ENCODE measurements at places on chromosomes 12 and 14.

DNA sequence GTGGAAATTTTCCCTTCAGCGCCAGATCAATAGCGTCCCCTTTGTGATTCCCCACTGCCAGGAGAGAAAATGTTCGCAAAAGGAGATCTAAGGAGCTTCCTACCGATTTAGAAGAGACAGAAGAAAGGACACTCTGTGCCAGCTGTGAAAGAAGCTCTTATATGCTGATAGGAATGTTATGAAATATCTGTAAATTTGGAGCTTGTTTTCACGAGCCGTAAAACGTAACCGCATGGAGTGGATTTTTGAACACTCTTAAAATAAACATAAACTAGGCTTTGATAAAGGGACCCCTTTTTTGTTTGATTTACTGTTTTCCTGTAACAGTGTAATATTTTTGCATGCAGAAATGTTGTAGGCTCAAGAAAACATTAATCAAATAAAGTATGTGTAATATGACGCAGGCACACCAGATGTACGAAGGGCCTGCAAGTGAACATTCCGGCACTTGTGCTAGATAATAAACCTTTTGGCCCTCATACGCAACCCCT lies 346.8 kb downstream of the ETNK1 start:
- no peak for DNase-seq

DNA sequence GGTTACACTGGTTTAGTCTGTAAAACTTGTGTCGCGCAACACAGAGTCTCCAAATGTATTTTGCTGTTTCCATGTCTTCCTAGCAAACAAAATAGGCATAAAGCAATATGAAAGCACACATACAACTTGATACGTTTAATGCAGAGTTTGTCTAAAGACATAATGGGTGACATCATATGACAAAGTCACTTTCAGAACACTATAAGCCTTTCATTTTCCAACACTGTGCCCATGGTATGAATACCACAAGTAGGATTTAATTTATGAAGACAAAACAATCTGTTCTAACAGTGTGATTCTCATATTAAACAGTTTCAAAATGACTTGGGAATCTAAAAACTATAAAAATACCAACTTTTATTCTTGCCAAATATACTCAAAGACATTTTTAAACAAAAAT lies 58.4 kb downstream of the PTPN21 start:
- no peak for DNase-seq

- DNase-seq = no peak
Observed at GRCh38 chr14:102116361-102117180, 23.1 kb upstream of the WDR20 start.

- no peak for DNase-seq
Observed at GRCh38 chr12:113467142-113467501, 4.5 kb downstream of the LHX5 start.

DNA sequence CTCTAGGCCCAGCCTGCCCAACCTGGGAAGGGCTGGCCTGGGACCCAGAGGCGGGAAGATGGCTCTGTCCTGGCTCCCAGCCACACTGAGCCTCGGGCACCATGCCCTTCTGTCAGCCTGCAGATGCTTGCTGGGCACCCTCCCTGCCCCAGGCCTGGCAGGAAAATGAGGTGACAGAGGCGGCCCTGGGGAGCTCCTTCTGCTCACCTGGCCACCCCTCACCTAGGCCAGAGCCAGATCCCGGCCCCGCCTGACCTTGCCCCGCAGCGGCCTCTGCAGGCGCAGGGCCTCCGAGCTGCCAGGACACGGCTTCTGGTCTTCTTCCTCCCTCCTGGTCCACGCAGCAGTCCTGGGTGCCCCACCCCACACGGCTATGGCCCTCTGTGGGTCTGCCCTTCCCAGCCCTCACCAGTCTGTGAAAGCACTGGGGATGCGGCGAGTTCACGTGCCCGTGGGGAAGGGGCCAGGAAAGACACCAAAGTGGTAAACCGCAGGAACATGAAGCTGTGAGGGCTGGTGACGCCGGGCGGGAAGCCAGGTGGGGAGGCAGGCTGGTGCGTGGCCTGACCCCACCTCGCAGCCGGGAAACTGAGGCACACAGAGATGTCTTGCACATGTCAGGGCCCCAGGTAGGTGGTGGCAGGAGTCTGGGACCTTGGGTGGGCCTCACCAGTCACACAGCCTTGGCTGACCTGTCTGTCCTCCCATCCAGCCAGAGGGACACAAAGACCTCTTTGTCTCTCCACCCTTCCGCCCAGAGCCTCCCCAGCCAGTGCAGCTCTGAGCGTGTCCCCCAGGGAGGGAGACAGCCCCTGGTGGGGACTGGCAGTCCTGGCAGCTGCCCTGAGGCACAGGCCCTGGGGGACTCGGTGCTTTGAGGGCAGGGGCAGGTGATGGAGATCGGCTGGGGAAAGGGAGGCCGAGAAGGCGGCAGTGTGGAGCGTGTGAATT lies 12.8 kb downstream of the BAG5 start:
- no peak for DNase-seq

GRCh38 chr14:73394317-73394716 lies 64.0 kb downstream of the NUMB start:
- no peak for DNase-seq

DNA sequence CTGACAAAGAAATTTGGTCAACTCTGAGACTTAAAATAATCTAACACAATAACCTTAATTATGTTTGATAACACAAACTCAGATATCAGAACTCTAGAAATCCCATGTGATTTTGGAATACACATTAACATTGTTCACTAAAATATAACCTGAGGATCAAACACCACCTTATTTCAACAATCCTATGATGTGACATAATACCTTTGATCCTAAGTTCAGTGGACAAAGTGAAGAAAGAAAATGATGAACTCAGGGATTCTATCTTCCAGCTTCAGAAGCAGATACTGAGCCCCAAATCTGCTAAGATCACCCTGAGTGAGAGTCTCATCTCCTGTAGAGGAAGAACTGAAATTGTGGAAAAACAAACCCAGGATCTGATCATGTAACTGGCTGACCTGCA lies 35.7 kb upstream of the APOF start:
- no peak for DNase-seq

DNA sequence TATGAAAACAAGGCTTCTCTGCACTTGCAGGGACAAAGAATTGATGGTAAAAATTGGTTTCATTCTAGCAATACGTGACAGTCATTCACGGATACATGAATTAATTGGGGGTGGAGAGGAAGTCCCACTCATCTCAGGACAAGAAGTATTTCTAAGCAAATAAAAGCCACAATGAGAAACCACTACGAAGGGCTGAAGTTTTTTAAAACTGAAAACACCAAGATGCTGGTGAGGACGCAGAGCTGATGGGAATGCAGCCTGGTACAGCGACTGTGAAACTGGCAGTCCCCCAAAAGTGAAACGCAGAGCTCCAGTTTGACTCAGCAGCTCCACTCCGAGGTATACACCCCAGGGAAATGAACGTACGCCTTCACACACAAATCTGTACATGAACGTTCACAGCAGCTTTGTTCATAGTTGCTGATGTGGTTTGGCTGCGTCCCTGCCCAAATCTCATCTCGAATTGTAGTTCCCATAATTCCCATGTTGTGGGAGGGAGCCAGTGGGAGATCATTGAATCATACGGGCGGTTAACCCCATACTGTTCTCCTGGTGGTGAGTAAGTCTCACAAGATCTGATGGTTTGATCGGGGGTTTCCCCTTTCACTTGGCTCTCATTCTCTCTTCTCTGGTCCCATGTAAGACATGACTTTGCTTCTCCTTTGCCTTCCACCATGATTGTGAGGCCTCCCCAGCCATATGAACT lies 89.0 kb downstream of the SCARB1 start:
- DNase-seq = no peak

GRCh38 chr12:6943722-6944380 lies at the start of the genes C12orf57 and RNU7-1:
C12orf57 (plus strand) TSS chr12:6944022; CDS start chr12:6944122, 100 bp downstream.
RNU7-1 (plus strand) TSS chr12:6943816.
- DNase-seq = peak; percentile 81

GRCh38 chr14:49019467-49020115 lies 566.6 kb downstream of the RPS29 start:
- no peak for DNase-seq

DNA sequence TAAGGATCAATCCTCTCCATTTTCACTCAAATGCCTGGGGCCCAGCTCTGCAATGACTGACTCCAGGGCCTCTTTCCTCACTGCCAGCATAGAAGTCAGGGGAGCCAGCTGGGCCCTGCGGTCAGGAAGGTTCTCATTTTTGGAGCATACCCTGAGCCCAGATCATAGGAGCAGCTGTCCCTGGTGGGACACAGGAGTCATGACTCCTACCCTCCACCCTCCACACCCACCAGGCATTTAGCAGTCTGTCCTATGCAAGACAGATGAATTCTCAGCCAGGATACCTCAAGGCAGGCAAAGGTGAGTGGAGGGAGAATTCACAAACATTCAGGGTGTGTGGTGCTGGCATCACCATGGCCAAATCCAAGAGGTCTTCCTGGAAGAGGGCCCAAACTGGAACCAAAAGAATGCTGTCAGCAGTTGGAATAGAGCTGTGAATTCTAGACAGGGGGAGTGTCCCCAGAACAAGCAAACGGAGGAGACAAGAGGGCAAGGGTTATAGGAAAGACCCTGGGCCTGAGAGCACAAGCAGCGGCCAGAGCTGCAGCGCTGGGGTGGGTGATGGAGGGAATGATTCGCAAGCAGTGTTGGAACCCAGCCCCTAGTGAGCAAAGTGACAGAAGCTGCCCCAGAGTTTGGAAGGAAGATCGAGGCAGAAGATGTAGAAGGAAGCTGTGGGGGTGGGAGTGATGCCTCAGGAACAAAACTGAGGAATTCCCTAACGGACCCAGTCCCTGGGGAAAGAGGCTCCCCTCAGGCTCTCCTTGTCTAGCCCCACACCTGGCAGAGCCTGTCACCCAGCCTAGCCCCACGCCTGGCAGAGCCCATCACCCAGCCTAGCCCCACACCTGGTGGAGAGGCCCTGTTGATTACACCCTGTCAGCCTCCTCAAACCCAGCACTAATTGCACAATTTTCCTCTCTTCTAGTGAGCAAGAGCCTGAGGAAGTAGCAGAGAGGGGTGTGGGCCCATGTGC lies 4.5 kb upstream of the REM2 start:
- no peak for DNase-seq

GRCh38 chr12:69136931-69137613 lies 102.3 kb upstream of the CPSF6 start:
- DNase-seq = peak; percentile 14
